ENCODE measurements at places on chromosomes 1 and 21.

DNA sequence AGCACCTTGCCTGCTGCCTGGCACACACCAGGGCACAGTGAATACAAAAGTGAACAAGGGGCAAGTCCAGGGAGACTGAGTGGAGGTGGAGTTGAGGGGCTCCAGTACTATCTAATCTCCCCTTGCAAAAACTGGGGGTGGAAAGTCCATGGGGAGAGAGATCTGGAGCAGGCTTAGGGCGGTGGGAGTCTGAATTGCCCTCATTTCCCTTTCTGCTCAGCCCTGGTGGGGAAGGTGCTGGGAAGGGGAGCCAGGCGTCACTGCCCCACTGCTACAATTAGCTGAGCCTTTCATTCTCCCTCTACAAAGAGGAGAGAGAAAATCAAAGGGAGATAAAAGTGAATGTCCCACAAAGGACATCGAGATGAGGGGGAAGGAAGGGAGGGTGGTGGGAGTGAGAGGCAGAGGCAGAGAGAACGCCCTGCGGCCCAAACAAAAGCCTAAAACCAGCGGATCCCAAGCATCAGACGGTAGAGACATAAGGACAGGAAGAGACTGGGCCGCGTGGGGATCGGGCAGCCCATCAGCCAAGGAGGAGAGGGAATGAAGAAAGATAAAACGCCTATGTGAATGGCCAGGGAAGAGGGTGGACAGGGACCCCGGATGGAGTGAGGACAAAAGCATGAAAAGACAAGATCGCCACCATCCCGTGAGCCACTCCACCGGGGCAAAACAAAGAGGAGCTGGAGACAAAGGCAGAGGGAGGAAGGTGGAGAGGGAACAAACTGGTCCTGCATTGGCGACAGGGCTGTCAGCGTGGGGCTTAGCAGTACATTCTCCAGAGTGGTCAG, 46.8 kb upstream of the SOX13 start:
- DNase-seq = no peak

DNA sequence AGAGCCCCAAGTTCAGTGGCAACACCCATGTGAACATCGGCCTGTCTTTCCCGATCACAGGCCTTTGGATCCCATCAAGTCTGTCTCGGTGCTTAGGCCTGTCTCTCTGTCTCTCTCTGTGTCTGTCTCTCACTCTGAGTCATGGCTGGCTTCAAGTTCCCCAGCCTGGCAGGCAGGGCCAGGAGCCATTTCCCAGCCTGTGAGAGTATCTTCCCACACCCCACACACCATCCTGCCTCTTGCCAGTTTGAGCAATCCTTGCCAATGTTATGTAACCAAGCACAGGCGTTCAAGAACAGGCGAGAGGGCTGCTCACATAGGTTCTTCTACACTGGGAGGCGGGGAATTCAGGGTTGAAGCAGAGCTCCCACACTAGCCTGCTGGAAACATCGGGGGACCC, 70.0 kb upstream of the TMEM51 start:
- peak; percentile 89 for DNase-seq

DNA sequence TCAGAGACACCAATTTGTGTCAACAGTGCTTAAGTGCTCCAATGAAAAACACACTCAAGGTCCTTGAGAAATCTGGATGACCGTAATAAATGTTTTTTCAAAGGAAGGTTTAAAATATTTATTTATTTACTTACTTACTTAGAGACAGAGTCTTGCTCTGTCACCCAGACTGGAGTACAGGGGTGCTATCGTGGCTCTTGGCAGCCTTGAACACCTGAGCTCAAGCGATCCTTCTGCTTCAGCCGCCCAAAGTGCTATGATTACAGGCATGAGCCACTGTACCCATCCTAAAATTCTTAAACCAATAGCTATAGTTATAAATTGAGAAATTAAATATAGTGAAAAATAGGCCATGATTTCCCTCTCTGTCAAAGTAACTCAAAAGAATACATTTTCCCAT, 17.3 kb upstream of the ERICH3 start:
- no peak for DNase-seq

DNA sequence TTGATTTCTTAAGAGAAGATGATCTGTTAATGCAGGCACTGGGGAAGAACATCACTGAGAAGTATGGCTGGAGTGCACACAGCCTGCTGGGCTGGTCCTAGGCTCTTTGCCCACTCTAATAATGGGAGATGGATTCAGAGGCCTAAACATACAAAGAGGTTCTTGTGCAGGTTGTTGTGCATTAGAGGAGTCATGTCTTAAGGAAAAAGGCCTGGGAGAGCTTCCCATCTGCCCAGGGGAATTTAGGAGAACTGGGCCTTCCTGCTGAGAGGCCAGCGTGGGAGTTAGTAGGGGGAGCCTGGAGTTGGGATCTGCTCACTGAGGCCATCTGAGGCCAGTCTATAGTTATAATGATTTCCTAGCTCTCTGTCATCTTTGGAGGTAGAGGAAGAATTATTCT, 126.7 kb downstream of the TLR5 start:
- no peak for DNase-seq

- DNase-seq = no peak
Observed at GRCh38 chr1:177873238-177873637, 96.6 kb downstream of the SEC16B start.

- no peak for DNase-seq
Observed at GRCh38 chr1:55131801-55132200, 83.4 kb downstream of the USP24 start.

DNA sequence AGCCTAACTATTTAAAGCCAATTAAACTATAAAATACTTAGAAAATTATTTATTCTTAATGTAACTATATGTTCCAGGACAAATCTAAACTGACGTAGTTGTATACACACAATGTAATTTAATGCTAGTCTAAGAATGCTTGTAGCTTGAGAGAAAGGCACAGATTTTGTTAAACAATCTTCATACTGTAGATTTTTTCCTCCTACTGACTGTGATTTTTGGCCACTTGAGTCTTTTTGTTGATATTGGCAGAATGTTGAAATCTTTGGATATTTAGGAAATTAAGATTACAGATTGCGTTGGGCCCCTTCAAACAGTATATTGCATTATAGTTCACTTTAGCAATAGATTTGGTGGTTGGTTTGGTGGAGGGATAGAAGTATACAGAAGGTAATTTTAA, 40.5 kb downstream of the ATF3 start:
- no peak for DNase-seq

- DNase-seq = peak; percentile 99
Observed at GRCh38 chr1:65001231-65001792, 35.0 kb upstream of the JAK1 start.

- peak; percentile 11 for DNase-seq
Observed at GRCh38 chr1:213277036-213277435, 226.0 kb downstream of the RPS6KC1 start.

- peak; percentile 16 for DNase-seq
Observed at GRCh38 chr1:64231153-64231552, 27.7 kb downstream of the UBE2U start.

GRCh38 chr1:112251766-112252506, 144.1 kb upstream of the CTTNBP2NL start:
- DNase-seq = no peak

DNA sequence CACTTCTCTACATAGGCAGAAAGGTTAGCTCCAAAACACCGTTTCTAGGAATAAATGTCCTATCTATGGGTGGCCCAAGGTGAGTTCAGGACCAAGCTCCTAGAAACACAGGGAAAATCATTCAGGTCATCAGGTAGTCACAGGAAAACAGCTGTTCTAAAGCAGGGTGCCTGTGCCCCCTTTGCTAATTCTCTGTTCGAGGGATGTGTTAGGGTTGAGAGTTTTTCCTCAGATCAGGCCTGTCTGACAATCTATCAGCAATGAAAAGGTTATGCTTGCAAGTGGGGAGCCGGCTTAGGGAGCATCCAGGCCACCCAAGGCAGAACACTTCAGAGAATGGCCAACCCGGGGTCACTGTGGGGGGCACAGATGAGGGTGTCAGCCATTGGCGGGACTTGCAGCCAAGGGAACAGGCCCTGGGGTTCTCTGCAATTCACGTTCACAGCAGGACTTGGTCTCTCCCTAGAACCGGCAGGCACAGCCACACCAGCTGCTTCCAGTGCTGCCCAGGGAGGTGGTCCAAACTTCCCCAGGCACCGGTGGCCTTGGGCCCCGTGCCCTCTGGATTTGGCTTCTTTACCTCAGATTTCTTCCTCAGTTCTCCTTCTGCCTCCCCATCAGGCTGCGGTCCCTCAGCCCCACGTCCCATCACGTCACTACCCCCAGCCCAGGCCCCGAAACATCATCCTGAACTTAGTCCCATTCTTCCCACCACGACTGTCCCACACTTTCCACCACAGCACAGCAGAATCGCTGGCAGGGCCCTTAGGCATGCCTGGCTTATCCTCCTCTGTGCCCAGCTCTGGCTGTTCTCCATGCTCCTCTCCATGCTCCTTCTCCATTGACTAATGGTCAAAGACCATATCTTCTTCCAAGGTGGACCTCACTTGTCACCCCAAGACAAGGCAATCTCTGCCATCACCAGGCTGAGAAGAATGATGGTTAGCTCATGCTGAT, 11.0 kb downstream of the CD2 start:
- DNase-seq = no peak

DNA sequence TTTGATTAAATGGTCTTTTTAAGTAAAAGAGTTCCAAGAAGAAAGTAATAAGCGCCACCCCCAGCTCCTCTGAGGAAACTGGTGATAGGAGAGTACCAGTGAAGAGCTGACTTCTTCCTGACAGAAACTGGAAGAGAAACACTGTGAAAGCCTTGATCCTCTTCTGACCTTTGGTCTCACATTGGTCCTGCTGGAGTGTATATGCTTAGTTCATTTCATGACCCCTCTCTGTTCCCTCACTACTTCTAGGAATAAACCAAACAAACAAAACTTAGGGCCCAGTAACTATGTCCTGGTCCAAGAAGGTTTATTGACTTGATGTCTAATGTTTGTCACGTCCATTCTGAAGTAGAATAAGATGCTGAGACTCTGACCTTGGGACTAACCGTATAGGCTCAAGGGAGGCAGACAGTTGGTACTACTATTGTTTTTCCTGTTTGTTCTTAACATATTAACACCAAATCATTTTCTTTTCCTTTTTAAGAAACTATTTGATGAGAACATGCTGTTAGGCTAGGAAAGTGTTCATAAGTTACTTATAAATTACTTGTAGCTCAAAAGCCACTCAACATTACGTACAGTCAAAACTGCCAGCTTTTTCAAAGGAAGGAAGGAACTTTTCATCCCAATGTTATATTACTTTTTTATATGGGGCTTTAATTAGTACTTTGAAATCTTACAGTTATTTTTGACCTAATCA, 57.9 kb downstream of the MIER1 start:
- DNase-seq = peak; percentile 11

DNA sequence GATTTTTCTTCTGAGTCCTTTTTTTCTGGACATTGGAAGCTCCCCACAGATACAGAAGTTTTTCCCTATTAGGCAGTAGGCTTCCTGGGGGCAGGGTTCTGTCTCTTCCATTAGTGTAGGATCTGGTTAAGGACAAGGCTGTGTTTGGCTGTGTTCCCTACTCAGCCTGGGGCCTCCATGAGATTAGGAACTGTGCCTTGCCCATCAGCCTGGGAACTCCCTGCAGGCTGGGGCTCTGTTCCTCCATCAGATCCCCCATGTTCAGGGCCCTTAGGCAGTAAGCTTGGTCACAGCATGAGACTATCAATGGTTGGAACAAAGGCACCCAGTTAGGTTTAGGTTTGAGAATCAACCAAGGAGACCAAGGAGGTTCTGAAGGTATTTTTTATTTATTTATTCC, 22.7 kb downstream of the NAV1 start:
- DNase-seq = no peak
